ENCODE measurements at places on chromosomes 7 and 10.
A peak's percentile ranks its signal among the peaks of the same experiment; 100 is the strongest.

- DNase-seq = peak; percentile 65
Measured at GRCh38 chr7:5528071-5528814, 104.6 kb upstream of the TNRC18 start.

- DNase-seq = no peak
Measured at GRCh38 chr10:105682911-105683310, 1041.8 kb downstream of the SORCS3 start.

- DNase-seq = no peak
Measured at GRCh38 chr7:114229246-114229645, 185.4 kb upstream of the FOXP2 start.

GRCh38 chr7:24477398-24478136 lies 95.7 kb upstream of the PALS2 start:
- no peak for DNase-seq

- DNase-seq = peak; percentile 74
Measured at GRCh38 chr7:102286237-102287110, at the start of gene SH2B2. Gene SH2B2, plus strand, starts transcription at chr7:102286868. Its CDS starts 13,683 bp downstream, at chr7:102300551.

DNA sequence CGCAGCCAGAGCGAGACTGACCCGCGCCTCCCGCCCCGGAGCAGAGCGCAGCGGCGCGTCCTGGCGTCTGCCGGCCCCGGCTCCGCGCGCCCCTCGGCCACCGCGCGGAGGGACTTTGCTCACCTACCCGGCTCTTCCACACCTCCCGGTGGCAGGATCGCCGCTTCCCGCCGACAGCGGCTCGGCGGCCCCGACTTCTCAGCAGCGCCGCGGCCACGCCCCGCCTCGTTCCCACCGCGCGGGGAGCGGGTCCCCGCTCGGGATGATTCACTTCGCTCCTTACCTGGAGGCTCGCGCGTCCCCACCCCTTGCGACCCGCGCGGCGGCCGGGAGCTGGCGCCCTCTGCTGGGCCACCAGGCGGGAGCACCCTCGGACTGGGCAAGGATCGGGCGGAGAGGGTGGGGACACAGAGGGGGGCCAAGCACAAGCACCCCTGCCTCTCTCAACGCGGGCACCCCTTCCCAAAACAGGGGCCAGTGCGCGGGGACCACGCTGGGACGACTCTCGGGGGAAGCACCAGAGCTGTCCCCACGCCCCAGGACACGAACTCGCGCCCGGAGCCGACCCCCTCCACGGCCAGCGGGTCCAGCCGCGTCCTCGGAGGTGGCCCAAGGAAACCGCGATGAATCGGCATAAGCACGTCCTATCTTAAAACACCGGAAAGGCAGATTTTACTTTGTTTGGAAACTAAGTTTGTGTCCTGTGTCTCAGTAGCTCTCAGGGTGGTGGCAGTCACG lies 101.0 kb upstream of the SVIL start:
- peak; percentile 89 for DNase-seq

DNA sequence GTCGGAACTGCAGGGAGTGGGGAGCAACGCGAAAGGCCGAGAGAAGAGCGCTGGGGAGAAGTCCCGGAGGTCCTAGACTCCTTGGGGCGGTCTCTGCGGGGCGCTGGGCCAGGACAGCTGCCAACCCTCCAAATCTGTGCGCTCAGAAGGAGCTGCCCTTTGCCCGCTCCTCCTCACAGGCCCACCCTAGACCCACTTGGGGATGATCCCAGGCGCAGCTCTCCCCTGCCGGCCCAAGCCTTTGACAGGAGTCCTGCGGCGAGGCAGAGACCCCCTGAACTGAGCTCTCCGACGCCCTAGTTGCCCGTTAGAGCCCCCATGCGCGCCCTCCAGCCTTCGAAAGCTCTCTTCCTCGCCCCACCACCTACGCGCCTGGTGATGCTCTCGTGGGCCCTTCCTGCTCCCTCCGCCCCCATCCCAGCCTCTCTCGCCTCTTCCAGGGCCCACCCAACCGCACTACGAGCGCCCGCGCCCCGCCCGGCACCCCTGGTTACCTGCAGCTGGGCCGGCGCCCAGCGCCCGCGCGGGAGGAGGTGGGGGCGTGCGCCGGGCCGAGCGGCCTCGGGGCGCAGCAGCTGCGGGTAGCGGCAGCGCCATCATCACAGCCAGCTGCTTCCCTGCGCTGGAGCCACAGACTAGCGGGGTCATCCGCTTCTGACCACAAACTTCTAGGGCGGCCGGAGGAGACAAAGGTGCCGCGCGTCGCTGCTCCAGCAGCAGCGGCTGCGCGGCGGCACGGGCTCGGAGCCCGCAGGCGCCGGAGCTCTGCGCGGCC lies 353.4 kb downstream of the DNAJB6 start:
- DNase-seq = no peak

GRCh38 chr10:75428434-75429158 lies 2.8 kb upstream of the LRMDA start:
- DNase-seq = no peak
